Sciatic nerve (tissue), 2 donors: ENCODE measurements at places on chromosomes 7 and 10.

DNA sequence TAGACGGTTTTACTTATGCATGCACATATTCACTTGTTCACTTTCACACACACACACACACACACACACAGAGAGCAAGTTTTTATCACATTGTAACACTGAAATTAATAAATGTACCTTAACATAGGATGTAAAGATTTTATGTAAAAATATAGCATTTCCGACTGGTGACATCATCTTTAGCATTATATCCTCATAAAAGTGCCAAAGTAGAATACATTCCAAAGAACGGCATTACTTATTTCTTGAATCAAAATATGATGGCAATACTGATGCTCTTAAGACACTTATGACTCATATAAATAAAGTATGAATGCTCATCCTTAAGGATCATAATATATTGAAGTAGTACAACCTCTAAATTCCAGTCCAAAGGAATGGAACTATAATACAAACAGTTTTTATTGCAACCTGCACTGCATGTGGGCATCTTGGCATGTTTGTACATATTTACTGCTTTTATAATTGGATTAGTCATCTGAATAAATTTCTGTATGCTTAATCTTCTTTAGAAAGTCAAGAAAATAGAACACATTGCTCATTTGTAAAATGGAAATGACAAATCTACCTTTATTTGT, 290.0 kb upstream of the SEMA3A start:
- DNase-seq, result no peak

- no peak for DNase-seq
These were observed 509.0 kb upstream of the ZMIZ1 start for GRCh38 chr10:78559661-78560340.

DNA sequence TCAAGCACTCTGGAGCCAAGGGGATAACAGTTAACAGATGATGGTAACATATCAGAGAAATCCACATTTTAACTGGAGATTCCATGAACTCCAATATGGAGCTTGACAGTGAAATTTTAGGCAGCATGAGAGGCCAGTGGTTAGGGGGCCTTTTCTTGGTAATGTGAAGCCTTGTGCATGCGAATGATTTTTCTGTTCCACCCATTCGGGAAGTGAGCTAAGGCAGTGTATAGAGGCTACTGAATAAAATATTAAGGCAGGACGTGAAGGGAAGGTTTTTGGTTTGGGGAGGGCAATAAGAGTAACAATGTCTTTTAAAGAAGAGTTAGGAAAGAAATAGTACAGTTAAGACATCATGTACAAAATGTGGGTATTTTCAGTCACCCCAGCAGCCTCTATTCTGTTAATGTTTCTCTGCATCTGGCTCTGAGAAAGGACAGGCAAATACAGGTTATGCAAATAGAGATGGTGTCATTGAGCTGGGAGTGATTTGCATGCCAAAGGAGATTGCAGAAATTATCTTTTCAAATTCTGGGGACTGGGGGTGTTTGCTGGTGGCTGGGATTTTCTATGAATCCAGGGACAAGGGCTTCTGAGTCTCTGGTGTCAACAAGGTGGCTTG, 6.8 kb upstream of the TAS2R60 start:
- no peak for DNase-seq

- DNase-seq, result no peak
These were observed 98.4 kb upstream of the FZD1 start for GRCh38 chr7:91165846-91166230.

DNA sequence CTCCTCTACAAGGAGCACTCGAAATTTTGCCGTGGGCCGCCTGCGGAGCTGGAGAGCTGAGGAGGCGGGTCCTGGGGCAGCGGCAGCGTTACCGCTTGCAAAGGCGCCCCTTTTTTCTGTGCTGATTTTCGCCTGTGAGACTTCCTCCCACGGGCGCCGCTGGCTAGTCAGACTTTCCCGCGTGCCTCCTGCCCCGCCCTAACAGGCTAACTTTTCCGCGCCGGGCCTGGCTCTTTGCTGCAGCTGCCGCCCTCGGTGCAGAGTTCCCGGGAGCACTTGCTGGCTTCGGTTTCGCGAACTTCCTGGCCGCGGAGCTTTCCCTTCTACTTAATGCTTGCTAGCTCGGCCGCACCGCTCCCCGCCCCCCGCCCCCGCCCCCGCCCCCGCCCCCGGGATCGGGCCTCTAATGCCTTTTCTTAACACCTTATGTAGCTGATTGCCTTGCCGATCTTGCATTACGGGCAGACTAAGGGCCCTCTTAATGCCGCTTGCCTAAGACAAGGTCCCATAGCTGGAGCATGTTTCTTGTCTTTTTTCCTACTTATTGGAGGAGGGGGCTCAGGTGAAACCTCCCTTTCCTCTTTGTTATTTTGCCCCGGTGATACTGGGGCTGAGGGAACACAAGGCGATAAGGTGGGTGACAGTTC, 37.9 kb upstream of the RASGEF1A start:
- DNase-seq, result peak; percentile 87

- no peak for DNase-seq
These were observed 2.1 kb downstream of the TBX20 start for GRCh38 chr7:35251606-35252310.

DNA sequence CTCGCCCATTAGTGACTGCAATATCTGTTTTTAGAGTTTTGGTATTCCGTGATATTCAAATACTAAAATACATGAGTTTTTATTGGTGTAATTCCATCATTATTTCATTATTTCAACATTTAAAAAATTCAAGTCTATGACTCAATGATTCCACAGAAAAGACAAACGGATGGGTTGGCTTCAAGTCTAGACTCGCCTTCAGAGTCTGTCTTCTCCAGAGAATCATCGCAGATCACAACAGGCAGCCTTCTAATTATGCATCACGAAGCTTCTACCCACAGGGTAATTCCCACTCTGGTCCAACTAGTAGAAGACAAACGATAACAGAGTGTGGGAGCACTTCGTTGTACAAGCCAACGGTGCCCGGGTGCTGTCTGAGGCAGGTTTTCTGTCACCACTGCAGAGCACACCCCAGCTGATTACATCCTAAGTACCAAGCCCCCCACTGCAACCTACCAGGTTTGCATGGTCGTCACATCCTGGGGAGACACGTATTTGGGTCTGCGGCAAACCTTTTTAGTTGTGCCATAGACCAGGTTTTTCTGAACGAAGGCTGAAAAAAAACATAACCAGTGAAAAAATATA, 28.9 kb downstream of the PARP12 start:
- DNase-seq, result no peak

DNA sequence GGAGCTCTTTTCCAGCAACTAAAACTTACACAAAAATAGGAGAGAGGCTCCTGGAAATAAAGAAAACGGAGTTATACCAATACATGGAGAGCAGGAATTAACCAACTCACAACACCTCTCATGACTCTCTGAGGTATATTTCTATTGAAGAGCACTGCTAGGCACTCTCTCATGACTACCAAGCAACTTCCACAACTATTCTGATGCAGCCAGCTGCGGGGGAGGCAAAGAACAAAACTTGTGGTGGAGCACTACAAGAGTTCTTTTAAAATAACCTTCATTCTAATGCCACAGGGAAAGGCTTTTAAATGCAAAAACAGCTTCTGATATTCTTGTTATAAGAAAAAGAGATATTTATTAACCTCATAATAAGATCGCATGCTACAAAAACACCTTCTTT, 140.7 kb downstream of the SLC25A13 start:
- no peak for DNase-seq

GRCh38 chr7:68833422-68833821, 764.9 kb upstream of the AUTS2 start:
- no peak for DNase-seq

DNA sequence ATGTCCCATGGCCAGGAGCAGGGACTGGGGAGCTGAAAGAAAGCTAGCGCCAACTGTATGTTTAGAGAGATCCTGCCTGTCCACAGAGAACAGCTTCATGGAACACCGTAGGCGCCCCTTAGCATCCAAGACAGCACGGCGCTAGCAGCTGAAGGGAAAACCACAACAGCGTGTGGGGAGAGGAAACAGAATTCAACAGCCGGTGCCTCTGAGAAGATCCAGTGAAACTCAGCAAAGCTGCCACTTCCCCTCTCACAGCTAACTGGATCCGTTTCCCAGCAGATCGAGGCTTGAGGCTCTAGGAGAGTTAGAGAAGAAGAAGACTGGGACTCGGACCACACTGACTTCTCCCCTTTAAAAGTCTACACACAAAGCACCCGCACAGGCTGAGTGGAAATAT, 145.0 kb downstream of the MAD1L1 start:
- no peak for DNase-seq

DNA sequence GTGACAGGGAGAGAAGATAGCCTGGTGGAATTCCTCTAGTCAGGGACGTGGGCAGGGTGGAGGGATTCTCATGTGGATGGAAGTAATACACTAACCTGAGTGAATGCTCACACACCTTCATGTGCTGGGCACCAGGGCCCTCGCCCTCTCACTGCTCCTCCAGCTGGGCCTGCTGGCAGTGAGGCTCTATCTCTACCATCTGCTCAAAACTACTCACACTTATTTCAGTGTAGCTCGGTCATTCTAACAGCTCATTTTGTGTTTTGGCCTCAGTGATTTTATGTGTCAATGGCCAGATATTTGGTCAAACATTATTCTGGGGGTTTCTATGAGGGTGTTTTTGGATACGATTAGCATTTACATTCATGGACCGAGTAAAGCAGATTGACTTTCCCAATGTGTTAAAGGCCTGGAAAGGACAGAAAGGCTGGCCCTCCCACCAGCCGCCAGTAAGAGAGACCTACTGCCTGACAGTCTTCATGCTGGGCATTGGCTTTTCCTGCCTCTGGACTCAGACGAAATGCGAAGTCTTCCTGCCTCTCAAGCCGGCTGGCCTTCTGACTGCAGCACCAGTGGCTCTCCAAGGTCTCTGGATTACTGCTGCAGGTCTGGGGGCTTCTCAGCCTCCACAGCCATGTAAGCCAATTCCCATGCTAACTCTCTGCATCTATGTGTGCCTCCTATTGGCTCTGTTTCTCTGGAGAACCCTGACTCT, 335.4 kb downstream of the CXCL12 start:
- DNase-seq, result no peak

DNA sequence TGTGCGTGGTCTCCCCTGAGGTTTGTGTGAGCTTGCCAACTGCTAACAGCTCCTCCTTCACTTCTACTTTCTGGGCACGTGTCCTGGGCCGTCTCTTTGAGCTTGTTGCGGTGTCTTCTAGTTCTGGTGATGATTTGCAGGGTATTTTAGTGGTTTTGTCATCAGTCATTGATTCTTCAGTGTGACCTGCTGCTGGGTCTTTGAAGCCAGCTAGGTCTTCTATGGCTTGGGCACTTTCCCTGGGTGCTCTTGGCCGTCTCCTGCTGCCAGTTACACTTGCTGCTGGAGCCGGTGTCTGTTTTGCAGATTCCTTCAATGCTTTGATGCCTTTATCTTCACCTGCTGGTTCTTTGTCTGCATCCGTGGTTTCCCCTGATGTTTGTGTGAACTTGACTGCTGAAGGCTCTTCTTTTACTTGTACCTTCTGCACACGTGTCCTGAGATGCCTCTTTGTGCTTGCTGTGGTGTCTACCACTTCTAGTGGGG, 23.0 kb downstream of the MKI67 start:
- no peak for DNase-seq

- no peak for DNase-seq
These were observed 275.2 kb downstream of the POU6F2 start for GRCh38 chr7:39252916-39253315.

GRCh38 chr10:60236869-60237524, 152.7 kb downstream of the ANK3 start:
- DNase-seq, result no peak

DNA sequence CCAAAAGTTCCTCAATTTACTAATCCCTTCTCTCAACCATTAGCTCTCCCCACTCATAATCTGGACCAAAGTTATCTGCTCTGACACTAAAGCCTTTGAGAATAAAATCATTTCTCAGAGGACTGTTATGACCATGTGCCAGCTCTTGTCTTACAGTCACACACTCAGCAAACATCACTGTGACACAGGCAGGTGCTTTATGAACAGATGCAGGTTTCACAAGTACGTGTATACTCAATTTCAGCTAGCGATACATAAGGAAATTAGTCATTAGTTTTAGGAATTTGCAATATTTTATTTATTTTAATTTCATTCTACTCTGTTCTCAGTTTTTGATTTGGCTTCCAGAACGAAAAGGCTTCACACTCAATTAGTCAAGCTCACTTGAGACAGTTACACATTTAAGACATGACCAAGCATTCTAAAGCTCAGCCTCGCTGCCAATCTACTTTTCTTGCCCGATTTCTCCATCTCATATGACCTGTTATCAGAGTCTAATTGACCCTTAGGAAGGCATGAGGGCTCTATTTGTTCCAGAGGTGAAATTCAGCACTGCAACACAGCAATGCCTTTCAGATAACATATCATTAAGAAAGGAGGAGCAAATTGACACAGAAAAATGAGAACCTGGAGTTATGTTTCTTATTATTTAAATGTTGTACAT, 76.8 kb downstream of the TFEC start:
- no peak for DNase-seq

- DNase-seq, result peak; percentile 70
These were observed 497 bp downstream of the PPP2R2D start for GRCh38 chr10:131901181-131901829.

DNA sequence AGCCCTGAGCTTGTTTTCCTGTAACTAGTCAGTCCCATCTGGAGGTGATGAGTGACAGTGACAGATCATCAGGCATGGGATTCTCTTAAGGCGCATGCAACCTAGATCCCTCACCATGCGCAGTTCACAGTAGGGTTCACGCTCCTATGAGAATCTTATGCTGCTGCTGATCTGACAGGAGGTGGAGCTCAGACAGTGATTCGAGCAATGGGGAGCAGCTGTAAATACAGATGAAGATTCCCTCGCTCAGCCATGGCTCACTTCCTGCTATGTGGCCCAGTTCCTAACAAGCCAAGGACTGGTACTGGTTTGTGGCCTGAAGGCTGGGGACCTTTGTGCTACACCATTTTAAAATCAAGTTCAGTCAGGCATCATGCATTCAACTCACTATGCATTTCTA, 221.7 kb downstream of the KIAA1217 start:
- DNase-seq, result no peak

DNA sequence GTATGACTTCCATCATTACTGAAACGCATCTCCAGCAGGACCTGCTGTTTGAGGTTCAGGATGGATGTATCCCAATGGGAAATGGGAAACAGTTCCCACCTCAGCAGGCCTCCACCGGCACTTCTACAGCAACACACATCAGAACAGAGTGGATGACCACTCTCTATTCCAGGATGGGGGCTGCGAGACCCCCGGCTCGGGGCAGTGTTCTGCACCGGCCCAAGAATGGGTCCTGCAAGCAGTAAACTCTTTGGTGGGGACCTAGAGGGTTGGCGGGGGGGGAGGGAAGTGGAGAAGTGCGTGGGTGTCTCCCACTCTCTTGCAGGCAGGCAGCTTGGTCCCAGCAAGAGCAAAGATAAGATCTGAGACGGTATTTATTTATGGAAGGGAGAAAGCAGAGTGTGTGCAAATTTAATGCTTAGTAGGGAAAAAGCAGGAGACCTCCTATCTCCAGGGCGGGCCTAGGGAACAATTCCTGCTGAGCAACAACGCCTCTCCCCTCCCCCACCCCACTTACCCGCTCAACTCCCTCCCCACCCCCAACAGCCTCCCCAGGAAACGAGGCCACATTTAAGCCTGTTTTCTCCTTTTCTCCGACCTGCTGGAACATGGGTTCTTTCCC, 4.0 kb downstream of the SFMBT2 start:
- DNase-seq, result no peak
